Chondrocyte (in vitro differentiated cells): ENCODE measurements at places on chromosomes 1 and 21. TPM values are rescaled to one million over a fixed set of nuclear protein-coding genes. Genes with fewer than 3 reads are reported as not detected.

The CD1E gene
- not detected in 3 replicates for total RNA-seq

The CYP4A22 gene
- total RNA-seq: not detected in 3 replicates

The ENO1 gene
- 955 to 1,165 TPM (median 1,154 TPM) in 3 replicates for total RNA-seq

DNA sequence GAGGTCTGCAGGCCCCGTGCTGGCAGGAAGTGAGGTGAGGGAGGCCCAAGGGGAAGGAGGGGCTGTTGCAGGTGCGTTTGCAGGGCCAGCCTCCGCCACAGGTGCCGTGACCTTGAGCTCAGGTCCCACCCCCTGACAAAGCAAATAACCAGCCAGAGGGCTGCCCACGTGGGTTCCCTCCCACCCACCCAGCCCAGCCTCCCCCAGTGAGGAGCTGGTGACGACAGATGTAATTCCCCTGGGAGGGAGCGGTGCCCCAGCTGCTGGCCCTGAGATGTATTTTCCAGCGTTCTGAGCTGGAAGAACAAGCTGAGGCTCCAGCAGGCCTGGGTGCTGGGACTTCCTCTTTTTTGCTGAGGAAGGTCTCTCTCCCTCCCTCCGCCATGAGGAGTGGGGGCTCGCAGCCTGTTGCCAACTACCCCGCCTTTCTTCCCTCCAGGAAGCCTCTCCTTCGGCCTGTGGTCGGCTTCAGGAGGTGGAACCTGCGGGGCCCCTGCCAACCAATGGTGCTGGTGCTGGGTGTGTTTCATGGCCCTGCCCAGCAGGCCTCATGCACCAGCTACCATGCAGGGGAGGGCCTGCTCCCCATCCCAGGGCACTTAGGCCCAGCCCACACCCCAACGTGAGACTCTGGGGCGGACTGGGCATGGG lies 153.2 kb downstream of the PRDM16 start:
- no peak for DNase-seq

DNA sequence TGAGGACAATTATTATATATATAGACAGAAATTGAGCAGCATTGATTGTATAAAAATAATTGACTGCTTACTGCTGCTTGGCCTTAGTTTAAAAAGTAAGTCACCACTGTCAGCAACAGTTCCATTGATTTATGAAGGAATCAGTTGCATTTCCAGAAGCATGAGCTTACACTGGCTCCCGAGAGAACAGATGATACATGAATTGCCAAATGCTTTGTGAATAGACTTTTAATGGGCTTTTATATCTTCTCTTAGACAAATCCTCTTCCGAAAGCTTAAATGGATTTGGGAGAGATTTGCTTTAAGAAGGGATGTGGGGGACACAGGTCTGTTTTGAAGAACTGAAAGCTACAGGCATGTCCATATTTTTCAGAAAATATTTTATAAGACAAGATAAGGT lies 7.5 kb downstream of the FHAD1 start:
- no peak for DNase-seq

The RHD gene
- total RNA-seq: not detected in 3 replicates

GRCh38 chr1:118821801-118822200 lies 166.3 kb downstream of the TBX15 start:
- no peak for DNase-seq

DNA sequence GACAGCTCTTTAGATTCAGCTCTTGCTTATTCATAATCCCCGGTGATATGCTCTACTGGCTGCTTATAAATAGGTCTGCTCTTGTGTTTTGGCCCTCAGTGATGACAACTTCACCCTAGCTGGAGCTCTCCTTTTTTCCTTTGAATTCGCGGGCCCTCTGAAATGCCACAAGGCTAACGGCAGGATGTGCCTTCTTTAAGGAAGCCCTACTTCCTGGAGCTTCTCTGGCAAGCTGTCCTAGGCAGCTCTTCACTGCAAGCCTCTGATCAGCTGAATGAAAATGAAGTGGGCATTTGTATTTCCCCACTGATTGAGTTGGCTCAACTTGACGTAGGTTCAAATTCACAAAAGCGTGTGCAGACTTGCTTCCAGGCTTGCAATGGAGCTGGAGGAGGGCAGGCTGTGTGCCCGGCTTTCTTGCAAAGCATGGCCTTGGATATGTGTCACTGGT lies 22.2 kb downstream of the SGIP1 start:
- no peak for DNase-seq

DNA sequence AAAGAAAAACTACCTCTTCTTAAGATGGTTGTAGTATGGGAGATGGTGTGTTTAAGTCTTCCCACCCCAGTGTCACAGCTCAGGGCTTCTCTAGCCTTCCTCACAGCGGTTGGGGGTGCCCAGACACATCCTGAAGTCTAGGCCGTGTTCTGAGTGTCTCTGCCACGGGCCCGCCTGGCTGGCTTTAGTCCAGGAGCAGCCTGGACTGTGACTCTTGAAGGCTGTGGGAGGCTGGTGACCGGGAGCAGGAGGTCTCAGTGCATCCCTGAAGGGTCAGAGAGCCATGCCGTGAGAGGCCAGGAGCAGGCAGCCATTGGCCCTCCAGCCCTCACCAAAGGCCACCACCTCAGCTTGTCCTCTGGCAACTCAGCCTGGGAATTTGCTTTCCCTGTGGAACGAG lies 4.5 kb downstream of the EPHX1 start:
- no peak for DNase-seq

DNA sequence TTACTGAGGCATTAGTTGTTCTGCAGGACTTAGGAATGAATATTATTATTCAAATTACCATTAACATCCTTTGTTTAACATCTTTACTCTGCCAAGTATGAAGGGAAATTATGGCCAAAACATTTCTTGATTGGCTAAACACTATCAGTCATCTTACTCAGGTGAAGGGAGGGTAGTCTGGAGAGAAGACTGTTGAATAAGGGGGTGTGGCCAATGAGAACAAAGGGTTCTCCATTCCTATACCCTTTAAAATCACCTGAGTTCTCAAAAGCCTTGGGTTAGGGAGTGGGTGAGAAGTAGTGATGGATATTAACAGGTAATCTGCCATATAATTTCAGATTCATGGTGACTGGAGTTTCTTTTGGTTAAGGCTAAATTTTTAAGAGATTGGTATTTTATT lies 19.3 kb downstream of the CRYZL1 start:
- DNase-seq: no peak

The OR2T34 gene
- not detected in 3 replicates for total RNA-seq

DNA sequence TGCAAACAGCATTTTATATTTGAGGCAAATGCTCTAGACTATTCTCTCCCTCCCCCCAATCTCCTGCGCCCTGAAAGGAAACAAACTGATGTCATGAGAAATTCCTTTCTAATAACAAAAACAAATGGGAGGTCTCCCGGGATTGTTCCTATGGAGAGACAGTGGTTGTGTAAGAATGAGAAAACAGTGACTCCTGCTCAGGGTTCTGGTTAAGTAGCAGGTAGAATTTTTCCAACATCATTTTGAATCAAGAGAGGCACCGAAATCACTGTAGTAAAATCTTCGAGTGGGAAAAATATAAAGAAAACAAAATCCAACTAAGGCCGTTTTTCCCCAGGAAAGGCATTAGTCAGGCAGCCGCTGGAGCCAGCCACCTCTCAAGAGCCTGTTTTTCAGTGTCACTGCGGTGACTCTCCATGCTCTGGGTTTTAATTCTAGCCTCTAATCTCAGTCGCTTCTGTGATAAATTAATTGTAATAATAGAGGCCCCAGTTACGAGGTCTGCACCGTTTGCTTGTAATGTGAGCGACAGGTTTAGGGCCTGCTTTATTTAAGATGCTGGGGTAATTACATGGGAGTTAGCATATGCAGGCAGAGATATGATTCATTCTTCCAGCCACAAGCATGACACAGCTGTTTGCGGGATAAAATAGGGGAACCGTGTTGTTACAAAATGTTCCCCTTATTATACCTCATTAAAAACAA lies 80.3 kb downstream of the RNF220 start:
- DNase-seq: no peak

- no peak for DNase-seq
Observed at GRCh38 chr1:220631238-220631815, 58.8 kb upstream of the C1orf115 start.

DNA sequence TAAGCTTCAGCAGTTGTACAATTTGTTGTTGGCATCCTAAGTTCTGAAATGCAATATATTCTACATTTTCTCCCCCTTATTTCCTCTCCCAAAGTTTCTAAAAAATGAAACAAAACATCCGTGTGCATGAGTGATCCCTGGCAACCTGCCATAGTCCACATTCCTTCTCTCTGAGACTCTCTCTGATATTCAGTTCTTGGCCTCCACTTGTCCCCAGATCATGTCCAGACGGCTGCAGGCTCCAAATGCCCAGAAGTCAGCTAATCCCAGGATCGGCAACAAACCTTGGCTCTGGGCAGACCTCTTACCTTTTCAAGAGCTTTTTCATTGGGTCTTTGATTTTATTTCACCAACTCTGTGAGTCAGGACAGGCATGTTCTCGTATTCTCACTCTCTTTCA lies 187.8 kb downstream of the ETS2 start:
- DNase-seq: no peak

GRCh38 chr1:5917591-5918274 lies 74.5 kb downstream of the NPHP4 start:
- no peak for DNase-seq

DNA sequence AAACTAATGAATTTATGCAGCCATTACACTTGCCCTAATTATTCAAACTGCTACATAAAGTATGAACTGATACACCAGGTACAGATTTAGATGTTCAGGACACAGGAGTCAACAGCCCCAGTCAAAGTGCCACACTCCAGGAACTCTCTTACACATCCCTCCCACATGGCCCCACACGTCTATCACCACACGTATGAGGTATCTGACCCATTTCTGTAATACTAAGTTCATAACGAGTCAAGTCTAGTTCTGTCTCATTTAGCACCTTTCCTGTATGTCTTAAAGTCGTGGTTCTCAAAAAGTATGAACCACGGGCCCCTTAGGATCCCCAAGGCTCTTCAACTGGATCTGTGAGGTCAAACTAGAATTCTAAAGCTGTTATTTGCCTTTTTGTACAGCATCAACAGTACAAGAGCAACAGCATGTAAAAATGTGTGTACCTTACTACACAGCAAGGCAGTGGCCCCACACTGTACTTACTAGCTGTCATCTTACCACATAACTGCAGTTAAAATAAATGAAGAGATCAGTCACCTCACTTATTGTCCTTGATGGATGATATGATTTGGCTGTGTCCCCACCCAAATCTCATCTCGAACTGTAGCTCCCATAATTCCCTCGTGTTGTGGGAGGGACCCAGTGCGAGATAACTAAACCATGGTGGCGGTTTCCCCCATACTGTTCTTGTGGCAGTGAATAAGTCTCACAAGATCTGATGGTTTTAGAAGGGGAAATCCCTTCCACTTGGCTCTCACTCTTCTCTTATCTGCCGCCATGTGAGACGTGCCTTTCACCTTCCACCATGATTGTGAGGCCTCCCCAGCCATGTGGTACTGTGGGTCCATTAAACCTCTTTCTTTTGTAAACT lies 42.6 kb downstream of the SIPA1L2 start:
- no peak for DNase-seq

GRCh38 chr1:108841703-108842102 lies 15.2 kb downstream of the AKNAD1 start:
- DNase-seq: no peak

DNA sequence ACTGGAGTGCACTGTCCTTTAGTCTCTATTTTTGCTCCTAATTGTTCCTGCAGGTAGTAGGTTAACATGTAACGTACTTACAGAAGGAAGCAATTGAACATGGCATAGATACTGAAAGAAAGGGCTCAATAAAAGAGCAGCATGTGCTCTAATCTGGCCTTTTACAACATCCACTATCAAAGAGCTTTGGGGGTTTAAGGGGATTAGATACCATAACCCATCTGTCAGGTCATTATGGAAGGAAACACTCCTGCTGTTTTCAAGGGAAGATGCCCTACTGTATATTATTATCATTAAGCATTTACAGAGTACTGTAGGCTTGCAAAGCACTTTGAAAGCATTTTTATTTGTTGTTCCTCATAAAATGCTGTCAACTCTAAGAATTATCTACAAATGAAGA lies 152.8 kb downstream of the TTLL7 start:
- no peak for DNase-seq

DNA sequence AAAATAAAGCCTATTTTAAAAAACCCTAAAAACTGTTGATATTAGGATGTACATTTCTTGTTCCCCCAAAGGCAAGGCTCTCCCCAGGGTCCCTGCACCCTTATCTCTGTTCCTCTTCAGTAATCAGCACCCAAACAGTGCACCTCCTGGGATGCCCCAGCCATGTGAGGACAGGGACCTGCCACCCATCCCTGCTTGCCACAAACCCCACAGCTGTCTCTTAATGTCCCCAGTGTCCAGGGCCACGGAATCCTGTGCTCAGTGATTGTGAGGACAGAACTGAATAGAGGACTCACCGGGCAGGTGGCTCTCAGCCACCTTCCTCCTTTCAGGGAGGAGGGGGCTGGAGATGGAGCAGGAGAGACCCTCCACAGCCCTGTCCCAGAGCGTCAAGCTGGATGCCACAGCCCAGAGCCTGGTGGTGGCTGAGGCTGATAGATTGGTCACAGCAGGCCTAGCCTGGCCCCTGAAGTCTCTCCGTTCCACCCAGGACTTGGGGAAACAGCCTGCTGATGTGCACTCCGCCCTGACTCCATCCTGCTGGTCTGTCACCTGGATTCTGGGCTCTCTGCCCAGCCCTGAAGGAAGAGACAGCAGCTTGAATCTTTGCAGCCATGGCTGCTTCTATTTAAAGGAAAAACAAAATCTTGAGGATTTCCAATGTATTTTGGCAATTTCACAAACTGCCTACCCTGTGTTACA lies 23.1 kb downstream of the RNF187 start:
- no peak for DNase-seq

GRCh38 chr1:3453203-3453761 lies 1.2 kb upstream of the ARHGEF16 start:
- peak; percentile 92 for DNase-seq

DNA sequence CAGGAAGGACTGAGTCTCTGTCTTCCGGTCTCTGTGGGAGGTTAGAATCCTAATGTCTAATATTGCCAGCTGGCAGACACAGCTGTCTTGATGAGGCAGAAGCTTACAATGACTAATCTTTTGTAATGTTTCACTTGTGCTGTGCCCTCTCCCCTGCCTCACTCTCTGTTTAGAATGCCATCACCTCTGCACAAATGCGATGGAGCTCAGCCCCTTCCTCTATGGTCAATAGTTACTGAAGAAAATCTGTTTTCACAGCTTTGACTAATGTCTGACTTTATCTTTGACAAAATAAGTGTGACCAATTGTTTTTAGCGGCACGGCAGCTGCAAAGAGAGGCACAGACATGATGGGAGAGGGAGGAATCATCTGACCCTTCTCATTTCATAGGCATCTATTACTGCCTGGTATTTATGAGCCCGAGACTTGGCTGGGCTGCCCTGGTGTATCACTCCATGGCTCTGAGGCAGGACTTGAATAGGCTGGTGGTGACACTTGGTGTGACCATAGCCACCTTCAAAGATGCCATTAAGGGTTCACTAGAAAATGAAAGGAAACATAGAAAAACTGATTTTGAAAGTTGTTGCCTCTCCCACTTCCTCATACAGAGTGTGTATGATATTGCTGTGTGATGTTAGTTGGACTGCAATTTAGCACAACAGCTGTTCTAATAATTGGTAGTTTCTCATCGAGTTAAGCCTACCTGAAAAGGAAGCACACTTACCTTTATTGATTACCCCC lies 163.2 kb upstream of the NBPF11 start:
- no peak for DNase-seq
